Frontal cortex (tissue), 4 donors: ENCODE measurements at places on chromosomes 6 and 20.

DNA sequence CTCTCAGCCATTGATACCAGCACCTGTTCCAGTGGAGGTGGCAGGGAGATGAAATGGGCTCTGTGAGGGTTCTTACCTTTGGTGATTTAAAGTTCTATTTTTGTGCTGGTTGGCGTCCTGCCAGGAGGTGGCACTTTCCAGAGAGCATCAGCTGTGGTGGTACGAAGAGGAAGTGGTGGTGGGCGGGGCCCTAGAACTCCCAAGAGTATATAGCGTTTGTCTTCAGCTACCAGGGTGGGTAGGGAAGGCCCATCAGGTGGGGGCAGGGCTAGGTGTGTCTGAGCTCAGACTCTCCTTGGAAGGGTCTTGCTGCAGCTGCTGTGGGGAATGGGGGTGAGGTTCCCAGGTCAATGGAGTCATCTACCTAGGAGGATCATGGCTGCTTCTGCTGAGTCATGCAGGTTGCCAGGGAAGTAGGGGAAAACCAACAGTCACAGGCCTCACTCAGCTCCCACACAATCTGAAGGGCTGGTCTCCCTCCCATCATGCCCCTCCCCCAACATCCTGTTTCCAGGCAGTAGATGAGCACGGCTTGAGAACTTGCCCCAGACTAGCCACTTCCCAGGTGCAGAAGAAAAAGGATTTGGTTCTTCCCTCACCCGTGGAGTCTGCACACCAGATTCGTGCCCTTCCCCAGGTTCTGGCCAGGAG lies 46.6 kb downstream of the MOXD1 start:
- no peak for DNase-seq

- no peak for DNase-seq
Observed at GRCh38 chr20:12808006-12808567, 200.7 kb upstream of the SPTLC3 start.

DNA sequence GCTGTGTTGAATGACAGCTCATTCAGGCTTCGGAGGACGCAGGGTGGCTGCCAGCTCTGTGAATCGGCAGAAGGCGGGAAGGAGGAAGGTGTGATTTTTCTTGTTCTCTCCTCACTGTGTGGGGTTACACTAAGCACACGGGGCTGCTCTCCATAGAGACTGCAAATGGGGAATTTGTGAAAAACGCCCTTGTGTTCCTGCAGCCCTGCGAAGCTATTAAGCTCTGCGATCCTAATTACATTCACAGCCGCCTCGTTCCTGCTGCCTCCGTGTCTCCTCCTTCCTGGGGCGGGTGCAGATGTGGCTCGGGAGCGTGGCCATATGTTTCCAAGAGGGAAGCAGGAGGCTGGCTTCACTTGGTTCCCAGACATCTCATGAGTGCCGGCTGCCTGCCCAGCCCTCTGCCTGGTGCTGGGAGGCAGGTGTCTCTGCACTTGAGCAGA lies 124.0 kb downstream of the TOX2 start:
- DNase-seq = peak; percentile 59

- DNase-seq = no peak
Observed at GRCh38 chr6:16049168-16049567, 79.7 kb upstream of the MYLIP start.

DNA sequence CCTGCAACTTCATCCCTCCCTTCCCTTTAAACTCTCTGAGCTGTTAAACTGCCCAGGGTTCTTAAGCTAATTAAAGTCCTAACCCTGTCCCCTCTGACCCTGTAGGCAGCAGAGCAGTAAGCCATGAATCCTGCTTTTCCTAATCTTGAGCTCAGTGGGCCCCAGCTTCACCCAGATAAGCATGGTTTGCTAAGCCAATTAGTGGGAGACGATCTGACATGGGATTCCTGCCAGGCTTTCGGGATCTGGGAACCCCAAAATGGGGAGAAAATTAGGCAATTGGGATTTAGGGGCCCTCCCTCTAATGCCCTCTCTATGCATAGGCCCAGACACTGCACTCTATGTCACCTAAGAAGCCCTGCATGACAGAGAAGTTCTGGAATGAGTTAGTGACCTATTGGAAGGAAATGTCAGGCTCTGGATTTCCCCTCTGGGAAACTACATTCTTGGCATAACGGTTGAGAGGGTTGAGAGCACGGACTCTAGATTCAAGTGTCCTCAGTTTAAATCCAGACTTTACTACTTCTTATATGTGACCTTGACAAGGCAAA lies 4.6 kb downstream of the XKR7 start:
- no peak for DNase-seq

DNA sequence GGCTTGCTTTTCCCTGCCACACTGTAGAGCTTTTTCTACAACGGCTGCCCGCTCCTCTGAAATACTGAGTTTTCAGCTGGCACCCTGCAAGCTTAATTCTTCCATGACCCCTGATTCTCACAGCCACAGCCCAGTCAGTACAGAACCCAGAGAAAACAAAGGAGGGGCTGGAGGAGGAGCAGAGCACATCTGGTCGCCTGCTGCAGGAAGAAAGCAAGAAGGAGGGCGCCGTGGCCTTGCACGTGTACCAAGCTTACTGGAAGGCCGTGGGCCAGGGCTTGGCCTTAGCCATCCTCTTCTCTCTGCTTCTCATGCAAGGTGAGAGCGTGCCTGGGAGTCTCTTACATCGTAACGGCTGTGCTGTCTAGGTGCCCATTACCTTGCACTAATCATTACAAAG lies 11.3 kb downstream of the DLK2 start:
- no peak for DNase-seq

DNA sequence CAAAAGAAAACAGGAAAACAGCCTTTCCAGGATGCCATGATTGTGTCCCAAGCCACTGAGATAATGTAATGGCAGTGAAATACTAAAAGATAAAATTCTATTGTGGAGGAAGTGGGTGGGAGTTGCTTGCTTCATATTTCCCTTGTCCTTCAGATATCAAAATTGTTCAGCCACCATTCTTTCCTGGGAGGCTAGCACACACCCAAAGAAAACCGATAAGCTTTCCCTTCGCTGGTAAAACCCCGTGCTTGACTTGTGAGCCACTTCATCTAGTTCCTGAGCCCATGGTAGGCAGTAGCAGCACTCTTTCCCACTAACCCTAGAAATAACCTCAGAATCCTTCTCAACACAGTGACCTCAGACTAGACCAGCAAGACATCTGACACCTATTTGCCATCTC lies 357.4 kb upstream of the PLCB4 start:
- no peak for DNase-seq

- DNase-seq = no peak
Observed at GRCh38 chr6:2467929-2468600, 222.7 kb upstream of the GMDS start.

DNA sequence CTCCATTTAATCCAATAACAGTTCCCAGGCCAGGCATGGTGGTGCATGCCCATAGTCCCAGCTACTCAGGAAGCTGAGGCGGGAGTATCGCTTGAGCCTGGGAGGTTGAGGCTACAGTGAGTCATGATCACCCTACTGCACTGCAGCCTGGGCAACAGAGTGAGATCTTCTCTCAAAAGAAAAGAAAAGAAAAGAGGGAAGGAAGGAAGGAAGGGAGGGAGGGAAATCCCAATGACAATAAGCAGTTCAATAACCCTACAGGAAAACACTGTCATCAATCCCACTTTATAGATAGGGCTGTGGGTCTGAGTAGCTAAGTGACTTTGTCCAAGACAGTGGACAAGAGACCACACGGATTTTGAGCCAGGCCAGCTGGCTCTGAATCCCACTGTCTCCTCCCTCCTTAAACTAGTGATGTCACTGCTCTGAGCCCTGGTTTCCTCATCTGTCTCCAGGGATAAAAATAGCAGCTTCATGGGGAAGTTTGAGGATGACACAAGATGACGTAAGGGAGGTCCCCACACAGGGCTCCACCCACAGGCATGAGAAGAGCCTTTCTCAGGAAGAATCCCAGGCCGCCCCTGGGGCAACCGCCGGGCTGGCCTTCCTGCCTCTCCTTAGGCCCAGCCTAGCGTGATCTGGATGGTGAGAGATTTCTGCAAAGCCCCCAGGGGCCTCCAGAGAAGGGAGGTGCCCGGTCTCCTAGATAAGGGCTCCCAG lies 7.2 kb upstream of the TRIB3 start:
- no peak for DNase-seq
